ENCODE measurements at places on chromosomes 6 and 20.

GRCh38 chr6:154267508-154268106 is 89.0 kb downstream of the IPCEF1 start:
- DNase-seq = no peak

GRCh38 chr20:8536262-8536618 is 404.2 kb downstream of the PLCB1 start:
- no peak for DNase-seq

GRCh38 chr6:21386744-21387143 is 206.8 kb upstream of the SOX4 start:
- DNase-seq = no peak

GRCh38 chr6:25009393-25009710 is 73.6 kb upstream of the RIPOR2 start:
- DNase-seq = no peak

- no peak for DNase-seq
Measured at GRCh38 chr20:21706261-21707195, 1.1 kb downstream of the PAX1 start.

DNA sequence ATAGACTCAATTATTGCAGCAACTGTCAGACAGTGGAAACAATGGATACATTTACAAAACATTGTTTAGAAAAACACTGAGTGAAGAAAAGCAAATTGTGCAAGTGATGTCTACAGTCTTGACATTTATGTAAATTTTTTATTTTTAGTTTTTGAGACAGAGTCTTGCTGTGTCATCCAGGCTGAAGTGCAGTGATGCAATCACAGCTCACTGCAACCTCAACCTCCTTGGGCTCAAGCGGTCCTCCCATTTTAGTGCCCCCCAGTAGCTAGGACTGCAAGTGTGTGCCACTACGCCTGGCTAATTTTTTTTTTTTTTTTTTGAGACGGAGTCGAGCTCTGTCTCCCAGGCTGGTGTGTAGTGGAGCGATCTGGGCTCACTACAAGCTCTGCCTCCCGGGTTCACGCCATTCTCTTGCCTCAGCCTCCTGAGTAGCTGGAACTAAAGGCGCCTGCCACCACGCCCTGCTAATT is 9.7 kb downstream of the CNBD2 start:
- no peak for DNase-seq

- DNase-seq = no peak
Measured at GRCh38 chr6:15176816-15177370, 69.0 kb upstream of the JARID2 start.

GRCh38 chr6:155604991-155605390 is 149.4 kb upstream of the NOX3 start:
- DNase-seq = no peak

DNA sequence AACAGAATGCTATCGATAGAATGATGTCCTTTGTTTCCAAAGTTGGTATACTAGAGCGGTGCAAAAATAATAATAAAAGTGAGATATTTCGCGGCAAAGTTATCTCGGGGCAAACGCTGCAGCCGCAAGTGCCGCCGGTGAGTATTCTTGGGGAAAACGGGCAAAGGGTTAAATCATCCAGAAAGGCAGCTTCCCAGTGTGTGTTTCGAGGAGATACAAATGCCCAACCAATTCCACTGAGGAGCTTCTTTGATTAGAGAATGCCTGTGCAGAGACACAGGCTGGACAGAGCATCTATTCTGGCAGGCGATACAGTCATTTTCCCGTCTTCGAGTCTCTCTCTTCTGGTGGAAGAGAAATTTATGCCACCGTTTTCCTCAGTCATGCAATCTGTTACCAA is 58.0 kb upstream of the MPC1 start:
- DNase-seq = no peak

Data from epithelial cell of proximal tubule (primary cell).